ENCODE measurements at places on chromosomes 3 and 15.
A peak's percentile ranks its signal among the peaks of the same experiment; 100 is the strongest.

GRCh38 chr3:55294557-55294956 lies 192.5 kb downstream of the WNT5A start:
- no peak for DNase-seq

DNA sequence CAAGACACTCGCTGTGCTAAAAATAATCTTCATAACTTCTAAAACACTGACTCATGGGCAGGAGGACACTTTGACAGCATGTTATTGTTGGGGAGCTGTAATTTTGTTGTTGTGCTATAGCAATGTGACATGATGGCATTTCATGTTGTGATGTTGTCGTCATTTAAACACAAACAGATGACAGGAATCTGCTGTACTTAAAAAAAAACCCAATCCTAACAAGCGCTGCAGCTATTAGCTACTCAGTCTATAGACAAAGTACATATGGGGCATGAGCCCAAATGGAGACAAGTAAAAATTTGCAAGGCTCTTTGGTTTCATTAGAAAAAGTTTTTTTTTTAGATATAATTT lies 828 bp upstream of the ATOSA start:
- no peak for DNase-seq

- DNase-seq, result no peak
Observed at GRCh38 chr3:105956306-105956705, 87.5 kb upstream of the CBLB start.

DNA sequence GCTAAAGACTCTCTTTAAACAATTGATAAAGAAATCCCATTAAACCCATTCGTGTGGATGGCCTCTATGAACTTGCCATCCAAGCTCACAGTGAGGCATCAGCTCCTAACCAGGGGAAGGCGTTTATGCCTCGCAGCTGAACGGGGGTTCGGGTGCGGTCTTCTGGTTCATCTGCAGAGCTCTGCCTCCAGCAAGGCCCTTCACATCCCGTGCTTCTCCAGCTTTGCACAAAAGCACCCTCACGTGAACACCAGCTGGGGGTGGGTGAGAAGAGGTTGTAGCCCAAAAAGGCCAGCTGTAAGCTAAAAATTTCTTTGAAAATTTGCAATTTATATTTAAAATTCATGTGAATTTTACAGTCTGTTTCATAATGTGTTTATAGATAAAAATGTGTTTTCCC lies 39.5 kb upstream of the ZNF148 start:
- no peak for DNase-seq

DNA sequence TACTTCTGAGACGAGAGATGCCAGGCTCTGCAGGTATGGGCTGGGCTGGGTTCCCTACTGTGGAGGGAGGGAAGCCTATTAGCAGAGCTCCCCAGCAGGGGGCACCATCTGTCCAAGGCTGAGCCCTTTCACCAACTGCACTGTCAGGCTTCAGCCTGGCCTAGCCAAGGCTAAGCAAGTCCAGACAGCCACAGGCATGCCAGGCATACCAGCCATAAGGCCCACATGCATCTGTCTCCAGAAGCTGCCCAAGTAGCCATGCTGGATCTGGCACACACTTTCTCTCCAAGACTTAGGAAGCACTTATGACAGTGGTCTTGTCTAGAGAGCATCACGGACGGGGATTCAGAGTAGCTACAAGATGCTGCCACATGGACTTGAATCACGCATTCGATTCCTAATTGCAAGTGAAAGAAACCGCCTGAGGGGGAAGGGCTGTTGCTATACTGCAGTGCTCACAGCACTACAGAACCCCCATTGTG lies 28.3 kb downstream of the RUVBL1 start:
- no peak for DNase-seq

GRCh38 chr3:52442409-52443267 lies 2.3 kb downstream of the SEMA3G start:
- DNase-seq, result no peak

GRCh38 chr15:52584414-52584813 lies 15.6 kb upstream of the ARPP19 start:
- DNase-seq, result no peak

DNA sequence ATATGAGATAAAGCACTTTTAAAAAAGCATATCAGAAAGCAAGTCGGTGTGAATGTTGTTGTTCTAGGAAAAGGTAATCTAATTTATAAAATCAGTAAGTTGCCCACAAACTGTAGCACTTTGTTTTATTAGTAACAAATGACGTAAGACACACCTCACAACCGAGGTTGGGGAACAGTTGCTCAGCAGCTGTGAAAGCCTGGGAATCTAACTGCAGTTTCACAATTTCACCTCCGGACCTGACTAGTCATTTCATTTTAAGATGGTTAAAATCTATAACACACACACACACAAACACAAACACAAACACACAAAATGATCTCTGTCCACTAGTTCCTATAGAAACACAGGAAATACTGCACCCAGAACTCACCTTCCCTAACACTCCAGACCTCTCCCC lies 406.7 kb upstream of the NR2F2 start:
- no peak for DNase-seq

GRCh38 chr15:90306560-90306959 lies 41.1 kb downstream of the NGRN start:
- DNase-seq, result no peak

DNA sequence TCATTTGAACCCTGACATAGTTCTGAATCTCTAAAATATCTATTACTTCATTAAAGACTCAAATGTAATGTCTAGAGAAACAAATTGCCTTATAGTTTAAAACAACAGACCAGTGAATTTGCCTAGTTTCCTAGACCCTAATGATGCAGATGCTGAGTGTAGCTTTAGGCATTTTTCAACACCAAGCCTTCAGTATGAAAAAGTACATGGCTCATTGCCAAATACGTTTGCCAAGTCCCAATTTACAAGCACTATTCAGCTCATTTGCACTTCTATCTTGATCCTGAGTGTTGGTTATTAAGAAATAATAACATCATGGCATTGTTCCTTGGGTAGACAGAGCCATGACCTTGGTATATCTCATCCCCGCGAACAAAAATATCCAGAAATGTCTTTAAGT lies 46.8 kb downstream of the EOMES start:
- DNase-seq, result no peak

DNA sequence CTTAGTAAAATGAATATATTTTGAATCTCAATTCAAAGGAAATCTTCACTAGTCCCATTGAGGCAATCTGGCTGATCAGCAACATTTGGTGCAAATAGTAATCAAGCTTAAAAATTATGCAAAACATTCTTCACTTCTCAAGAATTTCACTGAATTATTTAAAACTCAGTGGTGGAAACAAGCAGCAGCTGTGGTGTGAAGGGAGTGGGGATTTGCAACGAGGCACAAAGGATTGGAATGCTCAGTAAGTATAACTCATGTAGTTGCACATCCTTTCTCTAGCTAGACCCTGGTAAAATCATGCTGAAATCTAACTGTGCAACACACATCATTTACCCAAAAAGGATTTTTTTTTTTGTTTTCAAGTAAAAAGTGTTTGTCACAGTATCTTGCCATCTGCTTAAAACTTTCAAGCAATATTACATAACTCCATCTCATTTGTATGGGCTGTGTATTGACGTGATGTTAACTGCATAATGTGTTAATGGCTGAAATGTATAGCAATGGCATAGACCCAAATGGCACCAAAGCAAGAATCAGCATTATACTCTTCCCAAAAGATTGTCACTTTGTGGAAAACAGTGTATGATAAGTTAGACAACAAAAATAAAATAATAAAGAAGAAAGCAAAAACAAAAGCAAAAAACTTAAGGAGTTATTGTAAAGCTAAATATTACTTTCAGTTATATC lies 816.6 kb downstream of the EPHA3 start:
- no peak for DNase-seq

DNA sequence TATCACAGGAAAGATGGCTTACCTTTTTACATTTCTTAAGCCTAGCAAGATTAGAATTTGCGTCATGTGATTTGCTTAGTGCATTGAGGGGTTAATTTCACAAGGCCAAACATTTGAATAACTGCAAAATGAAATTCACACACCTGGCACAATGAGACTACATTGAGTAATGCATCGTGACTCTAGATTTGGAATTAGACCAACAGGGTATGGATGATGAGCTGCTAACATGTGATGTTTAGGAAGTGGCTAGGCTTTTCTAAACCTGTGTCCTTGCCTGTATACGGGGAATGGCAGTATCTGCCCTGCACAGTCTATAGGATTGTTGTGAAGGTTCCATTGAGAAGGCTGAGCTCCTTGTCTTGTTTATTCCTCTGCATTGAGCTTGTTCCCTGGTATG lies 160.1 kb downstream of the MFSD1 start:
- DNase-seq, result no peak

DNA sequence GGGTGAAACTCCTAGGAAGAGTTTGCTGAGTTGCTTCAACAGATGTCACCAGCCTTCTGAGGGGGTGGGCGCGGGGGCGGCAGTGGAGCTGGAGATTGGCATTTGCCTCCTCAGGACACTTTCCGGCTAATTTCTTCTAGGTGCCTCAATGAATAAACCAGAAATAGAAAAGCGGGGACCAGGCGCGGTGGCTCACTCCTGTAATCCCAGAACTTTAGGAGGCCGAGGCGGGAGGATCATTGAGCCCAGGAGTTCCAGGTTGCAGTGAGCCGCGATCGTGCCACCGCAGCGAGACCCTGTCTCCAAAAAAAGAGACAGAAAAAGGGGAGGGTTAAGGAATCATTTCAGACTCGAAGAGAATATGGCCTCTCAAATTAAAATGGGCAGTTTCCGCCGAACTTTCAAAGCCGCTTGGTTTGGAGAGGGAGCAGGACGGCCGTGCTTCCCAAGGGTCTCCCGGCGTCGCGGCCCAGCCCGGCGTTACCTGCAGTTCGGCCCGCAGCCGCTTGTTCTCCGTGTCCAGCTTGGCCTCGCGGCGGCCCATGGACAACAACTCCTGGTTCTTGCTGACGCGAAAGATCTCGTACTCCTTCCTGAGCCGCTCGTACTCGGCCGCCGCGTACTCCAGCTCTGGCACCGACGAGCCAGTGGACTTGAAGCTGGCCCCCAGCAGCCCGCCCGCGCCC lies 587 bp downstream of the NPHP3 start:
- no peak for DNase-seq

- no peak for DNase-seq
Observed at GRCh38 chr3:16417945-16418739, 95.4 kb downstream of the RFTN1 start.

DNA sequence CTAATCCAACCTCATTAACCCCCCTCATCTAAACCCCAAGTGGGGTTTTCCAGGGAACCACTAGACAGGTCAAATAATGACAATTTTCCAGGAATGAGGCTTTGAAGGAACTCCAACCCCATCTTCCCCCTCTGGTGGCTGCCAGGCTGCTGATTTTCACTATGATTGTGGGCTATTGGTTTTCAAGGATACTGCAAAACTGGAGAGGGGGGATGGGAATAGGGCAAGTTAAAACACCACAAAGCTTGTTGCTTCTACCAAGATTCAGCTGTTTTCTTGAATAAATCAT lies 10.4 kb upstream of the ZNF662 start:
- no peak for DNase-seq

GRCh38 chr3:53748512-53749271 lies 97.5 kb downstream of the CHDH start:
- DNase-seq, result no peak

- peak; percentile 3 for DNase-seq
Observed at GRCh38 chr15:64046421-64047153, at the start of gene DAPK2. DAPK2 (minus strand) TSS chr15:64046485; CDS start chr15:64040261, 6,224 bp downstream.

GRCh38 chr3:131957511-131957910 lies 77.3 kb downstream of the CPNE4 start:
- DNase-seq, result no peak

DNA sequence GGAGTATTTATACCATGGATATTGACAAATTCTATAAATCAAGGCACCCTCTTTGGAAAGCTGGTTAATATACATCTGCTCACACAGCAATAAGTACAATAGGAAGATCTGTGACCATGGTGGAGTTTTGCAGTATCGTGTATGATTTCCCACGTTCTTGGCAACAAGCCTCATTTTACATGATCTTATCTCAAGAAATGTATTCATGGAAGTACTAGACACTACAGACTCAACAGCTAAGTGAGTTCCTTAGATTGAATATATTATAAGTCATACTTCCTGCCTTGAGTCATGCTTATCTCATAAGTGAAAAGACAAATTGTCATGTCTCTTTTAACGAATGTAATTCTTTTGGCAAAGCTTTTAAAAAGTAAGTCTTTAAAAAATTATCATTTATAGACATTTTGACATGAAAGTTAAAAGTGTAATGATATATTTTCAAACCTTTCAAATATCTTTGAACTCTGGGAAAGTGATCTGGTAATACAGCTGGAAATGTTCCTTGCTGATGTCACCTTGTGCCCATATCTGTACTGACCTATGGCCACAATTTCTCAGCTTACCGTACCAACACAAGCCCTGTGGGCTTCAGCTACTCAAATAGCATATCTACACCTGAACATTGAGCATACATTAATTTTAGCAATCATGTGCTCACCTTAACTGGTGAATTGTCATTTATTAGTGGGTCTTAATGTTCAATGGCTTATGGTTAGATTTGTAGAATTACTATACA lies 130.3 kb upstream of the TMC3 start:
- no peak for DNase-seq

- DNase-seq, result peak; percentile 13
Observed at GRCh38 chr15:39553947-39554693, 26.8 kb upstream of the THBS1 start.

DNA sequence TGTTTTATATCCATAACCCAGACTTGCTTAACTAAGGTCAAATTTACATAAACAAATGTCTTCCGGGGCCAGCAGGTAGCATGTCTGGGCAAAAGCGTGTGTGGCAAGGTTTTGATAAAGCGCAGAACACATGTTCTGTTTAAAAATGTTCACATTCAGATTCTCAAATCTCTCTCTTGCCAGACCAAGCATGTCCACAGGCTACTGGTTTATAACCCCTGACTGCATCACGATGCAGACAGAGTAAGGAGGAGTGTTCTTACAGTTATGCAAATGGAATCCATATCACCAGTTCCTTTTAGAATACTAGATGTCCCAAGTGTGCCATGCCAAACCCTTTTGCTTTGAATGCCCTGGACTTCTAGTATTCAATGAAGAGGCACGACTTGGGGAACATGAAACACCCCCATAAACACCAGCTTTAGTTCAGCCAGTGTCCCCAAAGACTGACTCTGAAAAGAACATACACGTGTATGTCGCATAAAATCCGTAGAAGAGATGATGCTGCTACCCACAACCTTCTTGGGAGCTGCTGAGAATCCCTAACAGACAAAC lies 412.0 kb downstream of the CNTN4 start:
- DNase-seq, result no peak

DNA sequence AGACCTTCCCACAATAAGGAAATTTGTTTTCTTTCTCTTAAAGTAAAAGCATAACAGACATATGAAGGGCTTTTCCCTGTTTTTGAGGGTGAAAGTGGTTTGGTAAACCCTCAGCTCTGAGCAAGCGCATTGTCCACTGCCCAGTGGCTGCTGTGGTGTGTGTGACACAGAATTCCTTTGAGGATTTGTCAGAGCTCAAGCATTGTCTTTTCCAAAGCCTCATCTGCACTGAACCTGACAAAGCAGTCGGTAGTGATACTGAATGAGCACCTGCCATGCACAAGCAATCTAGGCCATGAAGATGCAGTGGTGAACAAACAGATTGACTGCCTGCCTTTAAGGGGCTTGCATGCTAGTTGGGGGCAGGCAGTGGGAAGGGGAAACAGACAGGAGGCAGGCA lies 128.3 kb downstream of the PLCL2 start:
- no peak for DNase-seq
